Sigmoid colon (tissue), 7 donors: ENCODE measurements at places on chromosomes 16 and 17. TPM values are rescaled to one million over a fixed set of nuclear protein-coding genes. Genes with fewer than 3 reads are reported as not detected.

- no peak overlapping the region for H3K4me3 ChIP-seq
- no peaks in the 10 kb centered on the region for H3K27me3 ChIP-seq
- H3K4me1 ChIP-seq: peaks cover 70% of the 10 kb centered on the region
- DNase-seq: no peak
- peak overlapping the region; percentile 93 for H3K27ac ChIP-seq
- no peaks in the 10 kb centered on the region for H3K36me3 ChIP-seq
These were observed 5.0 kb upstream of the BAHCC1 start for GRCh38 chr17:81390029-81390872.

OR2C1 gene
- not detected for total RNA-seq

RASL10B gene
- total RNA-seq: 5.5 TPM

NF1 gene
- total RNA-seq: 41.7 TPM

PIK3R5 gene
- 13.6 TPM for total RNA-seq

CACNG1 gene
- total RNA-seq: not detected
